ENCODE measurements at places on chromosomes 11 and 22.

DNA sequence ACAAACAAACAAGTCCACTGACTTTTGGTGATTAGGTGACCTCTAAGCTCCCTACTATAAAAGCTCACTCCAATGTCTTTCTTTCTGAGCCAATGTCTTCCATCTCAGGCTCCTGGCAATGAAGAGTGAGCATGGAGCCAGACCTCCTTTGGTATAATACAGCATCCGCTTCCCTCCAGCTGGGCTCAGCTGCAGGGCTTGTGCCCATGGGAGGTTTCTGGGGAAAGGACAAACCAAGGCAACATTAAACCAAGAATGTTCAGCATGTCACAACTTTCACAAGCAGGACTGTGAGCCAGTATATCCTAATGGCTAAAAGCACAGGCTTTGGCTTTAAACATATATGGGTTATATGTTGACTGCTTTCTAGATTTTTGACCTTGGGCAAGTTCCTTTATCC, 58.8 kb downstream of the EHF start:
- DNase-seq: no peak

- peak; percentile 58 for DNase-seq
Observed at GRCh38 chr11:45110562-45110961, 35.9 kb upstream of the PRDM11 start.

- no peak for DNase-seq
Observed at GRCh38 chr11:120391292-120391691, 55.1 kb downstream of the ARHGEF12 start.

DNA sequence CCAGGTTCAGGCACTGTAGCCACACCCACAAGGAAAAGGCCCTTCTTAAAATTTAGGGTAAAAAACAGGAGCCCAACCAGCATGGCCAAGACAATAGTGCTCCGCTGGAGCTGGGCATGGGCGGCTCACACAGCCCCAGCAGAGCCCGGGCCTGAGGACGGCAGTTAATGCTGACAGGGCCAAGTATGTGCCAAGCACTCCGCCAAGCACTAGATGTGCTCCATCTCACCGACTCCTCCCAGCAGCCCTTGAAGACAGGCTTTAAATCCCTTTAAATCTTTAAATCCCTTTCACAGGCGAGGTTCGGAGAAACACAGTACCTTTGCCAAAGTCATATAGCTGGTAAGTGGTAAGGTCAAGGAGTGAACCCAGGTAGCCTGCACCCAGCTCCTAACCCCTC, 4.8 kb downstream of the ARFGAP2 start:
- DNase-seq: no peak

DNA sequence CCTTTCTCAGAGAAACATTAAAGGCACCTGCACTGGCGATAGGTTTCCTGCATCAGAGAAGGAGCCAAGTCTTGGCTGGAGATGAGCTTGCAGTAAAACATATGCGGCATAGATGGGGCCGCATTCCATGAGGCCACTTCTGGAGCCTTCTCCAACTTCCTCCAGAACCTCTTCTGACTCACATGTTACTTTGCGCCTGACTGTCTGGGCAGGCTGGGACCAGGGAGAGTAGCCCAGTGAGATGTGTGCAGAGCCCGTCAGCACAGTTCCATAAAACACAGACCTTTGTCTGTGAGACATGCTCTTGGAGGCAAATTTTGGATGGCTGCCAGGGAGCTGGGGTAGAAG, 55.4 kb upstream of the BID start:
- DNase-seq: no peak

GRCh38 chr22:37119872-37120271, 10.4 kb upstream of the TMPRSS6 start:
- no peak for DNase-seq

DNA sequence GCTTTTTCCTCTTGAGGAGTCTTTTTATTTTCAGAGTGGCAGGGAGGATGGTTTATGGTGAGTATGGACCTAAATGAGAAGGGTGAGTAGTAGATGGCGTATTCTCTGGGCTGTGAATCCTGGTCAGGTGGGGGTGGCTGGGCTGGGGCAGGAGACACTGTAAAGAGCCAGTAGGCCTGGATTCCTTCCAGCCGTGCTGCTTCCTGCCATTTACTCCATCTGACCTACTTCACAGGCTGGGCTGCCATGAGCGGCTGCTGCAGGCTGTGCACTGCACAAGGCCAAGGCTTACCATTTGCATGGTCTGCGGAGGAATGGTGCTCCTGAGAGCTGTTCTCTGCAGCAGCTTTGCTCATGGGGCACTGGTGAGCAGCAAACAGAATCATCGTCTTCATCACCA, 297.6 kb downstream of the KIRREL3 start:
- no peak for DNase-seq

DNA sequence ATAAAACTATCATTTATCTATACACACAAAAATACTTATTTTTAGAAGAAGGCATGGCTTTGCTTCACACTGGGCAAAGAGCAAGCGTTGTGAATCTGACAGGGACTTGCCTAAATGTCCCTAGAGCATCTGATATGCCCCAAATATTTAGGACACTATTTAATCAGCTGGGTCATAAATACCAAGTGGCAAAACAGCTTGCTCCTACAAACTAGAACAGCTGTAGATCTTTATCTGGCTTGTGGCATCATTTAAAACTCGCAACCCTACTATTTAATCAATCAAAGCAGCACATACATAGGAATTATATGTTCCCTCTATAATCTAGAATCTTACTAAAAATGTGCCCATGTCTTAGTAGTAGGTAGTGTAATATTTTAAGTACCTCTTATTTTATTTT, 999.5 kb downstream of the JRKL start:
- no peak for DNase-seq

DNA sequence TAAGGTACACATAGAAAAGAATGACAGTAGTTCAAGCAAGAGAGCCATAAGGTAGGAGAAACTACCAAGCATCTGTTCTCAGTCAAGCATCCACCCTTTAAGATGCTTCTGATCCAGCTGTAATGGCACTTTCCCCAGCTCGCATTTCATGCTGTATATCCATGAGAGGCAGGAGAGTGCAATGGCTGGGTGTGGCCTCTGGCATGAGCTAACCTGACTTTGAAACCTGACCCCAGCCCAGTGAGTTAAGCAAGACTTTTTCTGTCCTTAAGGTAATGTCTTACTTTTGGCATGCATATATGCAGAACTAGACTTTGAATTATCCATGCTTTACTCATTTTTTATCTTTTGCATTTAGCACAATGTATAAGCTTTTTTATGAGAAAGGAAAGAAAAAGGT, 79.8 kb upstream of the CNTN5 start:
- no peak for DNase-seq

DNA sequence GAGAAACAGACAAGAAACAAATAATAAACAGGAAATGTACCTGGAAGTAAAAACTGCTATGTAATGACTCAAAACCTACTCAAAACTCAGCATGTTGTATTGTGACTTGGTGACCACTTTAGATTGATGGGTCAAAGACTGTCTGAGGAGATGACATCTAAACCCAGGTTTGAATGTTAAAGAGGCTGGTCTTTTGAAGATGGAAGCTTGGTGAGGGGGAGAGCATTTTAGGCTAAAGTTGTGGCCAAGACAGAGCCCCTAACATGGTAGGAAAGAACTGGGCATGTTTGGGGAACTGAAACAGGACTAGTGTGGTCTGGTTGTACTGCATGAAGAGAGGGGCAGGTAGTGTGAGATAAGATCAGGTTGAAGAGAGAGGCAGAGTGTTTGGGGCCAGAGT, 85.3 kb upstream of the MYO18B start:
- DNase-seq: no peak

- peak; percentile 75 for DNase-seq
Observed at GRCh38 chr22:25048659-25049647, 96.4 kb downstream of the KIAA1671 start.

DNA sequence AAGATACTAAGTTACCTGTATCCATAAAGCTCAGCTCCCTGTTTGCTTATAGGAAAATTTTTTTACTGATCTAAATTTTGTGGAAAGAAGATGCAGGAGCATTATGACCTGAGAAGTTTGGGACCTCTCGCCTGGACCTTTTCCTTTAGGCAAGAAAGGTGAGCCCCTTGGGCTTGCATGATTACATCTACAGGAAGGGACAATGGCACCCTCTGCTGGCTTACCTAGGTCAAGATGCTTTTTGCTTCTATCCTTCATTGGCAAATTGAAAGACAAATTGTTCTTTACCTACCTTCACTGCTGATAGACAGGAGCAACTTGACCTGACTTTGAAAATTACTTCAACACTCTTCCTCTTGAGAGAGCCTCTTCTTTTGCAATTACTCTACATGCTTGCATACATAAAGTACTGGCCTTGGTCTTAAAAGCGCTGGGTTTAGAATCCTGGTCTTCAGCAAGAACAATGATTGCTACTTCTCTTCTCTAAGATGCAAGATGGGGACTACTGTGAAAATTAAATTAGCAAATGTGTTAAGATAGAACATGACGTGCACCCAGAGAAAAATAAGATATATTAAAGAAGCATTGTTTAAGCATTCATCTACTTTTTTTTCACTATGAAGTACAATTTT, 147.2 kb downstream of the TRPC6 start:
- no peak for DNase-seq

Measured in activated CD4-positive, alpha-beta T cell treated with anti-CD3 and anti-CD28 coated beads for 4 hours (primary cell).